ENCODE measurements at places on chromosomes 5 and 9.

DNA sequence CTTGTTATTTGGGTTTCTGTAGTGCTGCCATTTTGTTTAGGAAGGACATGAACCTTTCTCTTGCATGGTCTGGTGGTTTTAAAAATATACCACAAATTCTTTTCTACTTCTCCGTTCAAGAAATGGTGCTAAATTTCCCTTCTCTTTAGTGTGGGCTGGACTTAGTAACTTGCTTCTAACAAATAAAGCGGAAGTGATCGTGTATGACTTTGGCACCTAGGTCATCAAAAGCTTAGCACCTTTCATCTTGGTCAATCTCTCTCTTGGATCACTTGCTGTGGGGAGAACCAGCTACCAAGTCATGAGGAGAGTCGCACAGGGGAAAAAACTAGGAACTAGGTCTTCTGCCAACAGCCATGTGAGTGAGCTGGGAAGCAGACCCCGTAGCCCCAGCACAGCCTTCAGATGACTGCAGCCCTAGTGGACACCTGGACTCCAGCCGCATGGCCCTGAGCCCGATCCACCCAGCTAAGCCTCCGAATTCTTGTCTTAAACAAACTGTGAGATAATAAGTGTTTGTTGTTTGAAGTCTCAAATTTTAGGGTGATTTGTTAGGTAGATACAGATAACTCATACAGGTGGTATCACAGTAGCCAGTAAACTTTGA lies 87.7 kb upstream of the CKMT2 start:
- no peak for DNase-seq

GRCh38 chr9:20012232-20012631 lies 223.4 kb upstream of the SLC24A2 start:
- peak; percentile 12 for DNase-seq

- DNase-seq = no peak
Measured at GRCh38 chr9:89896806-89897340, 292.1 kb downstream of the GADD45G start.

GRCh38 chr5:96339862-96340261 lies 93.2 kb downstream of the PCSK1 start:
- DNase-seq = no peak

- DNase-seq = peak; percentile 75
Measured at GRCh38 chr9:91193087-91193657, 168.5 kb downstream of the AUH start.

GRCh38 chr5:122295138-122295537 lies 16.9 kb upstream of the SNCAIP start:
- no peak for DNase-seq

DNA sequence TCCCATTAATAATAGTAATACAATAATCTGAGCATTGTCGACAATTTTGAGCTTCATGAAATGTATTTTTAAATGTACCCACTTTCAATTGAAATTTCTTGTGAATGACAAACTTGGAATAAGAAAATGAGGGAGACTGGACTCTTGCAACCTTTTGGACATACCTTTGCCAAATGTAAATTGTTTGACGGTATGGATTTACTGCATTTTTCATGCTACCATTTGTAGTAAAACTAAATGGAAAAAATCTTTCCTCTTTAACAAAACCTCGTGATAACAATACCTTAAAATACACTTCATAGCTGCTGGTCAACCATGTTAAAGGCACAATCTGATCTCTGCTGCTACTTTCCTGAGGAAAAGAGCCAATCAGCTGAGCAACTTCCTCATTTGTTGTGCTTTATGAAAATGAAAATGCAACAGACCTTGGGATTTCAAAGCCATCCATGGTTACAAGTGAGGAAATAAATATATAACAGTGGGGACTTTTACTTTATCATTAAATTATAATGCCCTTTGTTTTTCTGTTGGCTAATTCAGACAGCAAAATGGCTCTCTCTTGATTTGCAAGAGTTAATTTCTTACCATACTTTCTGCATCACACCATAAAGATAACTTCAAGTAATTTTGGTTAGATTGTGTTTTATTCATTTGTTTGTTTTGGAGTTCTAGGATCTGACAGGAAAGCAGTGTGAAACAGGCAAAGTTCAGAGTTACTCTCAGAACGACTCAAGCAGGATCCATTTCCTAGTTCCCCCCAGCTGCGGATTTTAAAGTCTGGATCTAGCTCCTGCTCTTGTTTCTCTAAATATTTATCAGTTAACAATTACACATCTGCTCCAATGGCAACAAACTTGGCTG lies 1.1 kb downstream of the ALDH1A1 start:
- no peak for DNase-seq

DNA sequence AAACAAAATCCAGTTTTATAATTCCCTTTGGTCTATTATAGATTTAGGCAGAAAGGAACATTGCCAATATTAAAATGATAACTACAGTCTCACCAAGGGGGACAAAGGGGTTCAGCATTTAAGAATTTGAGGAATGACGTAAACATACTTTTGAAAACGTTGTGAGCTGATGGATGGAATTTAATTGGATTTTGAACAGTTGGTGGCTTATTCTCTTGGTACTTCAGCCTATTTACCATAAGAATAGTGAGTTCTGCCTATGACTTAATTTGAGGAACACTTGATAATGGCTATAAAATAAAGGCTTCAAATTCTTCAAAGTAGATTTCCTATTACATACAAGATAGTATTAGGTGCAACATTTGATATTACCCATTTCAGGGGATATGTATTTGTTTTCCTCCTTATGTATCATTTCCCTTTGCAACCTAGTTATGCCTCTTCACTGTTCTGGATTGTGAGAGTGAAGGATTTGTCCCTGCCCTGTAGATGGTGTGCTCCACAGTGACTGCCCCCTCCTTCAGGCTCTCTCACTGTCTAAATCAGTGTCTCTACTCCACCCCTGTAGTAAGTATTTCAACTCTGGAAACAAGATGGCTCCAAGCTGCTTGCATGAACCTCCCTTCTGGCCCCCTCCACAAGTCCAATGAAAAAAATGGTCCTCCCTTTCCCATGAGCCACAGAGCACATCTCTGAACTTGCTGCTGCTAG lies 225.6 kb downstream of the ARHGEF28 start:
- DNase-seq = no peak

Measured in stimulated activated CD8-positive, alpha-beta memory T cell treated with anti-CD3 and anti-CD28 coated beads, Interleukin-4, amount 100 ng/mL, for 4 hours (primary cell).